Cerebellum (tissue), 4 donors: ENCODE measurements at places on chromosomes 3 and 15.

GRCh38 chr15:37933666-37934065, 774 bp upstream of the TMCO5A start:
- DNase-seq: no peak

- DNase-seq: no peak
Measured at GRCh38 chr15:66832664-66833063, 130.6 kb downstream of the SMAD6 start.

GRCh38 chr15:25175789-25176615, 221.2 kb downstream of the SNRPN start:
- no peak for DNase-seq

GRCh38 chr3:25781758-25782594, 1.3 kb downstream of the NGLY1 start:
- no peak for DNase-seq

DNA sequence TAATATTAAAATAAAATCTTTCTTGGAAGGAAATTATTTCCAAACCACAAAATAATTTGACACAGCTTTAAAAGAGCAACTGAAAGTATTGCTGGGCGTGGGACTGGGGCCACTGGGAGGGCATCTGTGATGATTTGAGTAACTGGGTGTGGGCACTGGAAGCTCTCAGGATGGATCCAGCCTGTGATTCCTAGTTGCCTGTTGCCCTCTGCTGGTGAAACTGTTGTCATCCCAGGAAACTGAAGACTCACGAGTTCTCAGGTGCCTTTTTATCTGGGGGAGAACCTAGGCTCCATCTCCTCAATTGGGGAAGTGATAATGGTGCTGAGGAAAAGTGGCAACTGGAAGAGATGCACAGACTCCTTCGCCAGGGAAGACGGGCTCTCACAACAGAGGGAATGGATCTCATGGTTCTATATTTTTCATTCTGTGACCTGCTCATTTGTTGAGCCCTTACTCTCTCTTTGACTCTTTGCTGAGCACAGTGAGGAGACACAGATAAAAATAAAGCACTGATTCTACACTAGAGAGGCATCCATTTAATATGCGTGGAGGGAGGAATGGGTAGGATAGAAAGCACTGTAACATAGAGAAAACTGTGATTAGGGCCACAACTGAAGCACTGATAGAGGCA, 61.6 kb downstream of the TPRG1 start:
- peak; percentile 80 for DNase-seq

DNA sequence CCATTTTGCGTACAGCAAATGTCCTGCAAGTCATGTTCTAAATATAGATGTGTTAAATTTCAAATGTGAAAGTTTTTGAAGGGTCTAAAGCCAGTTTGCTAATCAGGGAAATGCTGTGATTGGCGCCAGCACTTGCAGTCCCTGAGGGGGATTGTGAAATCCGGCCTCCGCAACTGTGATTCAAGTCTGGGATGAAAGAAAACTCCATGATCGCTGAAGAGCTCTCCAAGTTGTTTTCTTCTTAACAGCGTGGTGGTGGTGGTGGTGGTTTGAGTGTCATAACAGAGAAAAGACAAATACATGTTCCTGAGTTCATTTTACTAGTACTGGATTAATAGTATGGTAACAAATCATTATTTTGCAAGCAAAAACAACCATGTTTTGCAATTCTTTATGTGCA, 51.8 kb downstream of the MITF start:
- no peak for DNase-seq

DNA sequence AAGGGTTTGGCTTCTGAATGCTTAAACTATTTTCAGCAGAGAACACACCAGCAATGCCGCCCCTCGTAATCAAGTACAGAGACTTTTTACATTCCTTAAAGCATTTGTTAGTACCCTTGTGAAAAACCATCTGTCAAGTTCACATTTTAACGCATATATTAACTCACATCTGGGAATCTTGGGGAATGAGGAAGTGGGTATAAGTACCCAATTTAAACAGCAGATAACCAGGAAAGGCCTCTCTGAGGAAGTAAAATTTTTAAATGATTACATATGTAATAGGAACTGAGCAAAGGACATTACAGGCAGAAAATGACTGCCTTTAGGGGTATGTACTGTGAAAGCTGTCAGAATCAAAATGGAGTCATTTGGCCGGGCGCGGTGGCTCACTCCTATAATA, 12.8 kb upstream of the CFAP44 start:
- DNase-seq: no peak

GRCh38 chr15:58240191-58240932, 102.2 kb downstream of the AQP9 start:
- peak; percentile 42 for DNase-seq

DNA sequence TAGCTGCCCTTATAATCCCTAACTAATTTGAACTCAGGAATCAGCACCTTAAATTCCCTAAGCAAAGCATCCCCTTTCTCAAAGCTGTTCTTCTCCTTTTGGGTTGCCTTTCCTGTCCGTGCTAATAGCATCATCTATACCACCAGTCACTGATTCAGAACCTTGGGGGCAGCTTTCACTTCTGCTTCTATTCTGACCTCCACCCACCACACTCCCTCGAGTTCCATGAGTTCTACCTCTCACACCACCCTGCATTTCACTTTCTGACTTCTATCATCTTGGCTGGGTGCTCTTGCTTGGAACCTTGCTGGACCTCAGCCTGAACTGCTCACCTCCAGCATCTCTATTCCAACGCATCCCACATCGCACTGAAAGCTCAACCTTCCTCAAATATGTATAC, 55.4 kb upstream of the KCNMB2 start:
- no peak for DNase-seq

DNA sequence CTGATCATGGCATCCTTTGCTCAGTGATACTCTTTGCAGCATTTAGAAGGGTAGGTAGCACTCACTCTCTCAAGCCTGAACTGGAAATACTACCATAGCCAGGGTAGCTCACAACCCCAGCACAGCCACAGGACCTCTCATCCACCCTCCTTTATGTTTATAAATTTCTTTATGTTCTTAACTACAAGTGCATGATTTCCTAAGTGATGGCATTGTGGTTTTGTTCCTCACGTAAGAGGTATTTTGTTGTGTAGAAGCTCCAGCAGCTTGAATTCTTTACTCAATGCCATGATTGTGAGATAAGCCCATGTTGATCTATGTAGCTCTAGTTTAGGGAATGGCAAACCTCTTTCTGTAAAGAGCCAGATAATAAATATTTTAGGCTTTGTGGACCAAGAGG, 7.9 kb upstream of the RTP3 start:
- DNase-seq: no peak

- no peak for DNase-seq
Measured at GRCh38 chr3:15630646-15631350, 29.3 kb downstream of the BTD start.

- no peak for DNase-seq
Measured at GRCh38 chr3:12512534-12513118, 28.3 kb downstream of the TSEN2 start.

GRCh38 chr15:74787251-74788041, 5.6 kb downstream of the CSK start:
- peak; percentile 79 for DNase-seq

GRCh38 chr3:155001289-155002010, 78.7 kb upstream of the MME start:
- DNase-seq: no peak

DNA sequence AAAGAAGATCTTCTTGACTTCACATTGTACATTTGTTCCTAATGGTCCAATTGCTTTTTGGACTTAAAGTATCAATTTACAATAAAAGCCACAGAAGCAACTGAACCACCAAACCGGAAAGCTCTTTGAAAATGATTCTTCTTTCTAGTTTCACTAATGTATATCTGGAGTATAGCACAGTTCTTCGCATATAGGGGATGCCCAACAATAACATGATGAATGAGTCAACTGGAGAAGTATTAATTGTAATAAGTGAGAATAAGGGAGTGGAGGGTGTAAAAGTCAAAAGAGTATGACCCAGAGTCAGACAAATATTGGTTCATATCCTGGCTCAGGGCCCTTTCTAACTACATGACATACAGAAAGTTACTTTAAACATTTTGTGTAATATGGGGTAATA, 425.2 kb downstream of the ZBTB20 start:
- no peak for DNase-seq

DNA sequence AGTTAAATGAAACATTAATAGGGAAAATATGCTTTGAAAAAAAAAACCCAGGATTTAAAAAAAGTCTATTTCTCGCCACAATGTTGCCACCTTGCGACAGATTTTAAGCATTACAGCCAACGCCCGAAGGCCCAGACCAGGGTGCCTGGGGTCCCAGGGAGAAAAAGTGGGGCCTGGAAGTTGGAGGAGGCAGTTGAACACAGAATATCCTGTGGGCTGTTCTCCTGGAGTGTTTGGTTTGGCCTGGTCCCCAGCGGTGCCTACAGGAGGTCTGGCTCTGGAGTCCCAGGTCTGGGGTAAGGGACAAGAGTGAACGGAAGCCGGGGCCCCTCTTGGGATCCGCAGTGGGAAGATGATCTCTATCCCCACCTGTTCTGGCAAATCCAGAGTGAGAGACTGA, 3.4 kb downstream of the RNU6-1 start:
- peak; percentile 56 for DNase-seq

GRCh38 chr3:43073116-43073835, 32.6 kb downstream of the POMGNT2 start:
- no peak for DNase-seq

GRCh38 chr15:84840741-84841429, 23.7 kb downstream of the ALPK3 start:
- DNase-seq: no peak

GRCh38 chr3:160698599-160699195, 21.7 kb downstream of the ARL14 start:
- no peak for DNase-seq

DNA sequence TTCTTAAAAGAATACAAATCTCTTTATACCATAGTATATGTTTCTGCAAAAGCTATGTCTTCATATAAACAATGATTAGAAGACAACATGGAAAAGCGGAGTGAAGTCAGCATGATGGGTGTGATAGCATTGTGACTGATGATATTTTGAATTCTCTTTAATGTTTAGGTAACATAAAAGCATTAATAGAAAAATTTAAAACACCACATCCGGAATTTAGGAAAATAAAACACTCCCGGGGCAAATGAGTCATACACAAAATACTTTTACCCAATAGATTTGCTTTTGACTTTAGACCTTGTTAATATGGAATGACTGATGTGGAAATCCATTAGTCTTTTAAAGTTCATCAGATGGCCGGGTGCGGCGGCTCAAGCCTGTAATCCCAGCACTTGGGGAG, 134.7 kb downstream of the P3H2 start:
- no peak for DNase-seq

GRCh38 chr3:7678521-7678920, 817.6 kb downstream of the GRM7 start:
- DNase-seq: no peak
